ENCODE measurements at places on chromosomes 13 and 19.

DNA sequence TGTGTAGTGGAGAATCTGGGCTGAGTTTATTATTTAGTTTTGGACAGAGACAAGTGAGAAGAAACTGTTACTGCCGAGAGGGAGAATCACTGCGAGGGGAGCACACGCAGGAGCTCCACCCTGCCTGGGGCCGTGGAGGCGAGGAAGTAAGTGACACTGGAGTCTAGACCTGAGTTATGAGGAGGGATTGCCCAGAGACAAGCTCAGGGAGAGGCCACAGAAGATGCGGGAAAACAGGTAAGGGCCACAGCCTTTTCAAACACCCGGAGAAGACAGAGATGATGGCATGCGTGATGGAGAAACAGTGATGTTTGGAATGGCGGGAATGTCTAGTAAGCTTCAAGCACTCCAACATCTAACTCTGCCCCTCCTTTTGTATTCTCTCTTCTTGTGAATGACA is 84.1 kb downstream of the TNFSF11 start:
- no peak for DNase-seq

GRCh38 chr13:113105921-113106452 is 396 bp downstream of the F7 start:
- DNase-seq, result no peak

- DNase-seq, result peak; percentile 89
Measured at GRCh38 chr19:2607712-2608601, 94.5 kb downstream of the GNG7 start.

- no peak for DNase-seq
Measured at GRCh38 chr13:94343243-94343585, 136.3 kb downstream of the DCT start.

DNA sequence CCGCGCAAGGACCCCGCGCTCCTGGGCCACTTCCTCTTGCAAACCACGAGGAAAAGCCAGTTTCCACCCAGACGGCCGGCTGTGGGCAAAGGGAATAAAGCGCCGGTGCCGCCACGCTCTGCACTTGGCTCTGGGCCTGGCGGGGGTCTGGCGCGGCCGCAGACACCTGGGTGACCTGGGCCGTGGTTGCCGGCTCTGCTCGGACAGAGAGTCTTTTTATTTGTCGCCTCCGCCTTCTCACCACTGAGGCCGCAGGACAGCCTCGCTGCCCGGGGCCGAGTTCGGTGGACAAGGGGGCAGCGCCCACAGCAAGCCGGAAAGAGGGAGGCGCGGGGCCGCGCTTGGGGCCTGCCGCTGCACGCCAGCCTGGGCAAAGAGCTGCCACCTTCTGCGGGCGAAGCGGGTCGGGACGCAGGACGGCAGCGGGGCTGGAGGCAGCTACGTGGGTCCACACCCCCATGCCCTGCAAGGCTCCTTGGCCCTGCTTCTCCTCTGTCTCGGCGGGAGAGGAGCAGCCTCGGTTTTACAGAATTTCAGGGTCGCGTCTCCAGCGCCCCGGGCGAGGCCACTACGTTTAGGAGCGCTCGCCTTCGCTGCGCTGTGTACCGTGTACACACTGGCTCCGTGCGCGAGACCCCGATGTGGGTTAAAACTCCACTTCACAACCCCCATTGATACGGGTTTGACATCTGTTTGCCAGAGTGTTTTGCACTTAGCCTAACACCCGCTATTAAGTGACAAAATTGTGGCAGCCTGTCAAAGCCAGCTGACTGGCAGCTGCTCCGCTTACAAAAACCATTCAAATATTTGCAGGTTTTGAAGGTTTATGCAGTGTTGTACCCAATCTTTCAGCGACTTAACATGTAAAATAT is 13.0 kb upstream of the SOX1 start:
- no peak for DNase-seq

GRCh38 chr13:113231306-113232207 is 22.1 kb downstream of the CUL4A start:
- DNase-seq, result no peak

DNA sequence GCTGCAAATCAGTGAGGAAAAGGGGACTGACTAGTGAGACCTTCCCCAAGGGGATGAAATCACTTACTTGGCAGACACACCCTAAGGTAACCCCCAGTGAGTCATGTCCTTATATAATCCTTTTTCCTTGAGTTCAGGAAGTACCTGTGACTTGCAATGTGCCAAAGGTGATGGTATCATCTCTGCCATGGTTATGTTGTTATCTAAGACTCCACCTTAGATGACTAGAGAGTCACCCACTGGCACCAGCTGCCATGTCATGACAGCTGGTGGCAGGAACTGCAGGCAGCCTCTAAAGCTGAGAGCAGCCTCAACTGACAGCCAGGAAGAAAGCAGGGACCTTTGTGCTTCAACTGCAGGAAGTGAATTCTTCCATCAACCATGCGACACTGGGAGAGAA is 12.5 kb downstream of the PBX4 start:
- no peak for DNase-seq

DNA sequence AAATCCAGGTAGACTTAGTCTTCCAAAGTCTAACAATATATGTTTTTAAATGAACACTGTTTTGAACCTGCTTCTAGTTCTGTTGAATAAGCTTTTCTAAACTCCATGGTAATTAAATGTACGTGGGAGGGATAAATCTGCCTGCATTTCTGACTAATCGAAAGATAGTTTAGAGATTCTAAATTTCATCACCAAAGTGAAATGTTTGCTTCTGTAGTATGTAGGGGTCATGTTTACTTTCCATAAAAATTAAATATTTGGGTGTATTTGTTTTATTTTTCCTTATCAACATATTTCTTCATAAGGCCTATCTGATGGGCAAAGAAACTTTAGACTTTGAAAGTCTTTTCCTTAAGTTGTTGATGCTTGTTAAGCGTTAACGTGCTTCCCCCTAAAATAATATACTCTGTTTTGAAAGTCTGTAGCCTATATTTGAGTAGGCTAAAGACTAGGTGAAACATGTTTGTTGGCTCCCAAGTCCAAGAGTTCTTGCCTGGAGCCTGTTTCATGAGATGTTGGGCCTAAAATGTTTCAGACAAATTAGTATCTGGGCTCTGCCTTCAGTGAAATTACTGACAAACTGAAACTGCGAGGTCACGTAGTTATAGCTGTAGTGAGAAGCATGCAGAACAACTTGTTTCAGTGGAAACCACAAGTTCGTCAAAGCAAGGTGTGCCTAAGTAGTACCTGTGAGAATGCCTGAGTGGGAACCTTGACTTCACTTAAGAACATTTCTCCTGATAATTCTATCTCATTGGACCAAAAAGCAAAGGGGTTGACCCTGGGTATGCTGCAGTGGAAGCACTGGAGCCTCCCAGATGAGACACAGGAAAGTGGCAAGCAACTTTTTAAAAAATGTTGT is 126.2 kb downstream of the LMO7 start:
- no peak for DNase-seq

DNA sequence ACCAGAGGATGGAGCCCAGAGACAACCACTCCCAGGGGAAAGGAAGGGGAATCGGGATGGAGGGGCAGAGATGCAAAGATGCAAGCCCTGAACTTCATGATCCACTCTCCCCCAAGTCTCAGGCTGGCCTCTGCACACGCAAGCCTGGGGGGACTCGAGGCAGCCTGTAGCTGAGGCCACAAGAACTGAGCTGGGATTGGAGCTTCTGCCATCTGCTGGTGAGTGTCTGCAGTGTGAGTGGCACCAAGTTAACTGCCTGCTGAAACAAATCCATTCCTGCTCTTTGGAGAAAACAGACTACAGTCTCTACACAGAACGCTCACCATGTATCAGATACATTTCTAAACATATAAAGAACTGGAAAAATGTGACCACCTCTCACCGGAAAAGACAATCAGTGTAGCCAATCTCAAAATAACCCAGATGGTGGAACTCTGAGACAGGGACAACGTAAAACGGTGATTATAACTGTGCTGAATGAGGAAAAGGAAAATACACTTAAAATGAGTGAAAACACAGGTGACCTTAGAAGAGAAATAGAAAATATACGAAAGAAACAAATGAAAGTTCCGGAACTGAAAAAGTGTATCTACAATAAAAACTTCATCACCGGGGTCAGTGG is 62.1 kb downstream of the KLF2 start:
- DNase-seq, result no peak
